Kidney epithelial cell (primary cell): ENCODE measurements at places on chromosomes 2 and 18.

DNA sequence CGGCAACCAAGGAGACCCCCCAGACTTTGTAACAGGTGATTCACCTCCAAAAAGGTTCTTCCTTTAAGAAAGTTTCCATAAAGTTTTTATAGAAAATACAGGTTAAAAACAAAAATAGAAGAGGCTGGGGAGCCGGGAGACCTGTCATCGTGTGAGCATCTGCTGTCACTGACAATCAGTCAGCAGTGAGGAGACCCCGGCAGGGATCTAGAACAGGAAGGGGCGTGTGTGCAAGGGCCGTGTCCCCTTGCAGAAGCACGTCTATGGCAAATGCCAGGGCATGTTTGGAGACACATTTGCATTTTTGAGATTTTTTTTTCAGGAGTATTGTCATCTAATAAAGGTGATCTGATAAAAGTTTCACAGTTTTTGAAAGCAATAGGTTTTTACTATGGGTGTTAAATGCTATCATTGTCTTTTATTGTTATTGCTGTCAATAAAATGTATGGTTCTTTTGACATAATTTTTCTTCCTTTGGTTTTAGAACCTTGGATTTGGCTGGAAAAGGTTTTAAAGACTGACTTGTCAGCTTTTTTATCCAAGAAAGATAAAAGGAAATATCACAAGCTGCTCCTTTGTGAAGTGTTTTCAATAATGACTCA lies 52.1 kb downstream of the MTCL1 start:
- DNase-seq, result no peak

GRCh38 chr2:113076954-113077669 lies 9.3 kb downstream of the IL1F10 start:
- no peak for DNase-seq

DNA sequence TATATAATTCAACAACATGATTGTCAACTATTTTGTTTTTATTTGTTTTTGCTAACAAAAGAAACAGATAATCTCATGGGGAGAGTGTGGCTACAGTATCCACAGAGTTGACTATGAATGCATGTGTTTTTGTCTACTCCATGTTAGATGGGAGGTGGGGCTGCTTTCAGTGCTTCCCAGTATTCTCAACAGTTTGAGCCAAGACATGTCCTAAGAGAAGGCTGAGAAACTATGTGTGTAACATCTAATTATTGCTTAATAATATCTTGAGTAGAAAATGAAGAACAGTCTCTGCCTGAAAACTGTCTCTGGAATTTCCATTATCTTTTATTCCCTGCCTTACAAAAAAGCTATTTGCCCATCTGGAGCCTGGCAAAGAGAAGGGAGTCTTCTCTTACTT lies 178.8 kb upstream of the MMADHC start:
- no peak for DNase-seq

GRCh38 chr2:173205375-173205774 lies 129.7 kb downstream of the MAP3K20 start:
- DNase-seq, result no peak

DNA sequence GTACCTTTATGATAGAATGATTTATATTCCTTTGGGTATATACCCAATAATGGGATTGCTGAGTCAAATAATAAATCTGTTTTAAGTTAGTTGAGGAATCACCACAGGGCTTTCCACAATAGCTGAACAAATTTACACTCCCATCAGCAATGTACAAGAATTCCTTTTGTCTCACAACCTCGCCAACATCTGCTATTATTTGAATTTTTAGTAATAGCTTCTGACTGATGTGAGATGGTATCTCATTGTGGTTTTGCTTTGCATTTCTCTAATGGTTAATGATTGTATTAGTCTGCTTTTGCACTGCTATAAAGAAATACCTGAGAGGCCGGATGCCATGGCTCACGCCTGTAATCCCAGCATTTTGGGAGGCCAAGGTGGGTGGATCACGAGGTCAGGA lies 1387.6 kb upstream of the ACVR2A start:
- no peak for DNase-seq

DNA sequence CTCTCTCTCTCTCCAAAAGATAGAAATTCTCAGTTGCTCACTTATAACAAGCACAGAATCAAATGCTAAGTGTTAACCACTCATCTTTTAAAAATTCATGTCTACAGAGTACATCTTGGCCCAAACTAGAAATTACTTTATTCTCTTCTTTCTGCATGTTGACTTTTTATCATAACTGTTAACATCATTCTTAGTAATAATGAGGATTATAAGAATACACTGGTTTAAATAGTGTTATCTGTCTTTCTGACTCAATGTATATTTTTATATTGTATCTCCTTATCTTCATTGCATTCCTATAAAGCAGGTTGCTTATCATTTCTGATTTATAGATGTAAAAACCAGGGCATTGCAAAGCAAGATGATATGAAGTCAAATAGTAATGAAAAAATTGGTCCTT lies 17.8 kb upstream of the KLF7 start:
- no peak for DNase-seq

DNA sequence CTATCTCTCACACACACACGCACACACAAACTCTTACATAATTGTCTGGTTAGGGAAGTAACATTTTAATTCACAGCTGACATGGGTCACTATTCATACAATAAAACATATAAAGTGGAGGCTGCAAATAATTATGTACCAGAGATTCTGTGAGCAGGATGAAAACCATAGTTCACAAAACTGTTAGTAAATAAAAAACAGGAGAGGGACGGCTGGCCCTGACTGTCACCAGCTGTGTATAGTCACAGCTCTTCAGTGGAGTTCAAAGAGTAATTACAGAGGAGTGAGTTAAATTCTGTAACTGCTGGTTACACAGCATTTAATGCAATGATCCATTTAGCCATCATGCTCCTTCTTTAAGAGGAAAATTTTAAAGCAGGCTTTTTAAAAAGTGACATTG lies 76.9 kb downstream of the NRXN1 start:
- DNase-seq, result no peak

GRCh38 chr18:77108821-77109647 lies 23.5 kb downstream of the MBP start:
- no peak for DNase-seq

GRCh38 chr2:111031546-111032478 lies 88.9 kb upstream of the BCL2L11 start:
- DNase-seq, result no peak

GRCh38 chr2:211516537-211516936 lies 960.1 kb downstream of the CPS1 start:
- DNase-seq, result no peak

DNA sequence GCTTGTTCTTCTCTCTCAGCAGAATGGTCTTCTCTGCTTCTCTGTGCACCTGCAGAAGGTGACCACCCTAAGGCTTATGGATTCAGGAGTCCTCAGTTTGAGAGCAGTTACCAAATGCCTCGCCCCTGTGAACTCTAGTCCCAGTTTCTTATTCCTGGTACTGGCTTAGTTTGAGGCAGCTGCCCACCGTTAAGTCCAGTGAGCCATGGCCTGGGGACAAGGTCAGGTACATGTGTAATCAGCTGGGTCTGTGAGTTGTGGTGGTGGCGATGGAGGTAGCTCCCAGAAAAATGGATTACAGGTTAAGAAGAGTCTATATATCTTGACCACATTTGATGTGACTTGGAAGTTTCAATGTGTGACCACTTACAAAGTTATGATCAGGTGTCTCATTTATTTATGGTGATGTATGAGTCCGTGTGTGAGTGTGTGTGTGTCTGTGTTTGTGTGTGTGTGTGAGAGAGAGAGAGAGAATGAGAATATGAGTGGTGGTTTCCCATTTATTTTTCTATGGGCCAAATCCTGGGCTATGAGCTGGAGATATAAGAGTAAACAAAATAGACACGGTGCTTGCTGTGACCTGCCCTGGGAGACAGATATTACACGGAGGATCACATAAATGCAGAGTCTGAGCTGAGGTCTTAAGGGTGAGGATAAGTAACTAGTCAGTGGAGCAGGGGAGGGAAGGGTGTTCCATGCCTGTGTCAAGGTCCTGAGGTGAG lies 13.0 kb upstream of the IL1RN start:
- no peak for DNase-seq

DNA sequence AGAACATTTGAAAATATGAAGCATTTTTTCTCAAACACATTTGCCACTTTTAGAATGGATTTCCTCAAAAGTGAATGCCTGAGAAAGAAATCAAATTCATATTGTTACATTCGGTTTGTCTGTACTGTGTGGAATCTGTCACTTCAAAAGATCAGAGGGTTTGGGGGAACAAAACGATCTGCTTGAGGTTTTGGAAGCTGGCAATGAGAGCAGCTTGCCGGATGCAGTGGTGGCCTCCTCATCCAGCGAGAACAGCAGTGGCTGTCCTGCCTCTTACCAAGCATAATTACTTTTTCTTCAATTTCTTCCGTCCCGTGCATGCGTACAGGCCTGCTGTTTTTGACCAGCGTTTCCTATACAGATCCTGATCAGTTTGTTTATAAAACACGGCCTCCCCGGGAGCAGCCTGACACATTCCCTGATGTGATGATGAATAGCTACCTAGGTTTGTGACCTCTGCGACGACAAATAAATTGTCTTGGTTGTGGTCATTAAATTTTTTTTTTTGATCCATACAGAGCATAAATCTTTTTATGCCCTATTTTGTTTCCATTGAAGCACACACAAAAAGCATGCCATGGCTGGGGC lies 45.2 kb downstream of the ITGA6 start:
- no peak for DNase-seq

DNA sequence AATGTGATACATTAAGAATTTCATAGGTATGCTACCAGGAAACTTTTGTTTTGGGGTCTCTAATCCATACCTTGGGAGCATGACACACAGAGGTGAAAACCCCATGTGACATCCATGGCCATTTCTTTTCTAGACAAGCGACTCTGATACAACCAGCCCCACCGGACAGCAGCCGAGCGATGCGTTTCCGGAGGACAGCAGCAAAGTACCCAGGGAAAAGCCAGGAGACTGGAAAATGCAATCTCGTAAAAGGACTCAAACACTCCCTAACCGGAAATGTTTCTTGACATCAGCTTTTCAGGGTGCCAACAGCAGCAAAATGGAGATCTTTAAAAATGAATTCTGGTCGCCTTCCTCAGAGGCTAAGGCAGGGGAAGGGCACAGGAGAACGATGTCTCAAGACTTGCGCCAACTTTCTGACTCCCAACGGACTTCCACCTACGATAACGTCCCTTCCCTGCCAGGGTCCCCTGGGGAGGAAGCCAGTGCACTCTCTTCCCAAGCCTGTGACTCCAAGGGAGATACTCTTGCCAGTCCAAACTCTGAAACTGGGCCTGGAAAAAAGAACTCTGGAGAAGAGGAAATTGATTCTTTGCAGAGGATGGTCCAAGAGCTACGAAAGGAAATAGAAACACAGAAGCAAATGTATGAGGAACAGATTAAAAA lies 48.9 kb downstream of the BMP10 start:
- no peak for DNase-seq

DNA sequence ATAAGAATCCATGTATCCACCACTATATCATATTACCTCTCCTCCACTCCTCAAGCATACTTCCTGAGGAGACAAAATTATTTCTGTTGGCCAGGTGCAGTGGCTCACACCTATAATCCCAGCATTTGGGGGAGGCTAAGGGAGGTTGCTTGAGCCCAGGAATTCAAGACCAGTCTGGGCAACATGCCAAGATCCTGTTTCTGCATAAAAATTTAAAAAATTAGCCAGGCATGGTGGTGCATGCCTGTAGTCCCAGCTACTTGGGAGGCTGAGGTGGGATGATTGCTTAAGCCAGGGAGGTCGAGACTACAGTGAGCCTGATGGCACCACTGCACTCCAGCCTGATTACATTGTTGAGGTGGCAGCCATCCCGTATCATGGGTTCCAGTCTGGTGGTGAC lies 9.2 kb downstream of the INHA start:
- no peak for DNase-seq

GRCh38 chr2:122148128-122148767 lies 392.8 kb downstream of the TSN start:
- DNase-seq, result no peak
